MM.1S (cell line): ENCODE measurements at places on chromosomes 2 and 18.

- no peak overlapping the region for H3K4me3 ChIP-seq
- no peaks in the 10 kb centered on the region for H3K27me3 ChIP-seq
- no peak overlapping the region for H3K27ac ChIP-seq
- no peak for DNase-seq
- no peaks in the 10 kb centered on the region for H3K36me3 ChIP-seq
Observed at GRCh38 chr2:213162516-213163118, 11.2 kb upstream of the IKZF2 start.

GRCh38 chr2:172438741-172439508 is 11.5 kb downstream of the ITGA6 start:
- no peaks in the 10 kb centered on the region for H3K36me3 ChIP-seq
- H3K4me3 ChIP-seq, result no peak overlapping the region
- peaks cover 11% of the 10 kb centered on the region for H3K27me3 ChIP-seq
- no peak for DNase-seq
- H3K4me1 ChIP-seq, result peaks cover 41% of the 10 kb centered on the region
- no peak overlapping the region for H3K27ac ChIP-seq

DNA sequence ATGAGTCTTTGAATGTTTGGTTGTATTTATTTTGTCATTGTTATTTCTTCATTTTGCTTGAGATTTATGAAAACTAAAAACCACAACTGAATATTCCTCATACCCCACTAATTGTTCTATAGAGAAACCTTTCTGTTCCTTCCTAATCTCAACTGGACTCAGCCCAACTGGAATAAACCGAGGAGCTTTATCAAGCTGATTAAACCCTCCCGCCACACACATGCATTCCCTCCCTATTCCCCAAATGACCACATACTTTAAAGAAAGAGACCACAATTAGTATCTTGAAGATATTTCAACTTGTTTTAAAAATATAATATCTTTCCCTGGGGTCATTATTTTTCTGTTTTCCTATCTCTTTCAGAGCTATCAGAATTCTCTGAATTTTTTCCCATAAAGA is 107.5 kb downstream of the OSR1 start:
- DNase-seq, result no peak
- no peak overlapping the region for H3K27ac ChIP-seq
- H3K36me3 ChIP-seq, result no peaks in the 10 kb centered on the region
- no peaks in the 10 kb centered on the region for H3K27me3 ChIP-seq

GRCh38 chr2:235063471-235063961 is 111.7 kb downstream of the SH3BP4 start:
- H3K4me3 ChIP-seq, result no peak overlapping the region
- no peaks in the 10 kb centered on the region for H3K27me3 ChIP-seq
- H3K4me1 ChIP-seq, result no peaks in the 10 kb centered on the region
- H3K27ac ChIP-seq, result no peak overlapping the region
- H3K36me3 ChIP-seq, result no peaks in the 10 kb centered on the region

- no peak overlapping the region for H3K27ac ChIP-seq
- no peak for DNase-seq
- no peaks in the 10 kb centered on the region for H3K36me3 ChIP-seq
- H3K4me3 ChIP-seq, result no peak overlapping the region
- no peaks in the 10 kb centered on the region for H3K4me1 ChIP-seq
Observed at GRCh38 chr18:77457681-77458080, 208.0 kb downstream of the GALR1 start.

- DNase-seq, result no peak
- peaks cover 6% of the 10 kb centered on the region; the same call in 1 of the 2 replicates for H3K27me3 ChIP-seq
- no peak overlapping the region for H3K27ac ChIP-seq
- no peaks in the 10 kb centered on the region for H3K36me3 ChIP-seq
Observed at GRCh38 chr2:237424544-237424943, 10.6 kb upstream of the COL6A3 start.

GRCh38 chr18:79378536-79379250 is 17.0 kb upstream of the NFATC1 start:
- no peaks in the 10 kb centered on the region for H3K27me3 ChIP-seq
- no peak overlapping the region for H3K27ac ChIP-seq
- no peak overlapping the region for H3K4me3 ChIP-seq
- H3K4me1 ChIP-seq, result no peaks in the 10 kb centered on the region
